B cell (primary cell): ENCODE measurements at places on chromosomes 2 and 18.

GRCh38 chr2:132268977-132269523, 107.3 kb upstream of the ANKRD30BL start:
- H3K27me3 ChIP-seq = no peaks in the 10 kb centered on the region
- H3K36me3 ChIP-seq = no peaks in the 10 kb centered on the region
- no peak overlapping the region for H3K4me3 ChIP-seq
- DNase-seq = no peak
- H3K4me1 ChIP-seq = peaks cover 14% of the 10 kb centered on the region
- H3K27ac ChIP-seq = no peak overlapping the region

DNA sequence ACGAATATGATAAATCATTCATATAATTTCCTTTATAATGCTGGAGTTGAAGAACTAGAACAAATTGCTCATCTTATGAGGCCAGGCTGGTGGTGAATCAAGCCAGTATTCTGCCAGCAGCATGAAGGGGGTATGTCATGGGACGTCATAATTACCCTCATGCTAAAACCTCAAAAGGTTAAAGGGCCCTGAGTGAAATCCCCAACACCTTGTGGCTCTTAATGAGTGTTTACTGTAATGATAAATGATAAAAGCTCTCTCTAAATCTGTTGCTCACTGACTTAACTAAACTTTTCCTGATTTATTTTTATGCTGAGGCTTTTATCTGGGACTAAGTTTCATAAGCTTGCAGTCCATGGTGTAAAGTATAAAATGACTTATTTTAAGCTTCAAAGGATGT, 18.3 kb upstream of the NEDD4L start:
- peaks cover 6% of the 10 kb centered on the region for H3K27me3 ChIP-seq
- no peaks in the 10 kb centered on the region for H3K36me3 ChIP-seq
- DNase-seq = no peak
- H3K27ac ChIP-seq = no peak overlapping the region
- H3K4me1 ChIP-seq = no peaks in the 10 kb centered on the region
- no peak overlapping the region for H3K4me3 ChIP-seq

DNA sequence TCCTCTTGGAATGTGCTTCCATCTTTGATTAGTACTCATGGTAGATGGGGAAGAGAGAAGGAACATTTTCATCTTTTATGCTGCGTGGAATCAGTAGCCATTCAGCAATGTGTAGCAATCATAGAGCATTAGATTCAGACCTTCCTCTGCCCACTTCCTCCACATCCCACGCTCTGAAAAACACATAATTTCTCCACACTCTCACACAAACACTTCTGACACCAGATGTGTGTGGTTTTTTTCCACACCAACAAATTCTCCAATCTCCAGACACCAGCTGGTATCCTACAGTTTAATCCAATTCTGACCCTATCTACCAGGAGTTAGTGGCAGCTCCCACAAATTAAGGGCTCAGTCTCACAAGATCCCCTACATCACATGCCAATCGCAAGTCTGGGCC, 103.3 kb downstream of the AOX1 start:
- H3K27ac ChIP-seq = no peak overlapping the region
- H3K27me3 ChIP-seq = no peaks in the 10 kb centered on the region
- no peak overlapping the region for H3K4me3 ChIP-seq
- peaks cover 2% of the 10 kb centered on the region for H3K4me1 ChIP-seq
- H3K36me3 ChIP-seq = no peaks in the 10 kb centered on the region
- no peak for DNase-seq

DNA sequence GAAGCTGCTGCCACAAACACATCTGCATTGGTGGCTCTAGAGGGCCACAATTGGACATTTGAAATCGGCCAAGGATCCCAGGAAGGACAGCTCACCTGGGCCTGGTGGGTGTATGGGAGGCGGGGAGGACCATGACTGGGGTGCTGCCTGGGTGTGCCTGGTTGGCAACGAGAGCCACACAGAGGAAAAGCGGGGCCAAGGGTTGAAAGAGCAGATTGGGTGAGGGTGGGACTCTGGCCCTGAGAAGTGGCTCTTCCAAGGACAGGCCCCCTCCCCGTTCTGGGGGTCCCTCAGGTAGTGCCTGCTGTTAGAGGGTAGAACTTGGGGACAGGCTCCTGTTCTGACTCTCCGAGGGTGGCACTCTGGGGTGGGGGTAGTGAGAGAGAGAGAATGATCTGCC, 102.9 kb downstream of the CLIP4 start:
- DNase-seq = no peak
- no peaks in the 10 kb centered on the region for H3K4me1 ChIP-seq
- no peak overlapping the region for H3K4me3 ChIP-seq
- H3K27ac ChIP-seq = no peak overlapping the region
- H3K36me3 ChIP-seq = no peaks in the 10 kb centered on the region

- DNase-seq = no peak
- H3K4me1 ChIP-seq = no peaks in the 10 kb centered on the region
- H3K27ac ChIP-seq = no peak overlapping the region
- H3K4me3 ChIP-seq = no peak overlapping the region
- no peaks in the 10 kb centered on the region for H3K36me3 ChIP-seq
These were observed 145.6 kb downstream of the AGAP1 start for GRCh38 chr2:235639428-235639773.

DNA sequence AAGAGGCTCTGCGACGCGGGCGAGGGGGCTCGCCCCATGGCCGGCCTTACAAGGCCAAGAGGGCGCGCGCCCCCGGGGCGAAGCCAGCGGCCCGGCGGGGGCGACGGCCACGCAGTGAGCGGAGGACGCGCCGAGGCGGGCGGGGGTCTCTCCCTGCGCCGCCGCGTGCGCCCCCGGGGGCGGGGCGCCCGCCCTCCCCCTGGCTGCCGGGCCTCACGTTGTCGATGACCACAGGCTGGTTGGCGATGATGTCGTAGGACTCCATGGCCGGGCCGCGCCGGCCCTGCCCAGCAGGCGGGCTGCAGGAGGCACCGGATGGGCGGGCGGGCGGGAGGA, 250 bp downstream of the ACTR1B start:
- H3K36me3 ChIP-seq = peaks cover 13% of the 10 kb centered on the region
- H3K4me1 ChIP-seq = peaks cover 31% of the 10 kb centered on the region
- no peaks in the 10 kb centered on the region for H3K27me3 ChIP-seq
- peak; percentile 78 for DNase-seq

DNA sequence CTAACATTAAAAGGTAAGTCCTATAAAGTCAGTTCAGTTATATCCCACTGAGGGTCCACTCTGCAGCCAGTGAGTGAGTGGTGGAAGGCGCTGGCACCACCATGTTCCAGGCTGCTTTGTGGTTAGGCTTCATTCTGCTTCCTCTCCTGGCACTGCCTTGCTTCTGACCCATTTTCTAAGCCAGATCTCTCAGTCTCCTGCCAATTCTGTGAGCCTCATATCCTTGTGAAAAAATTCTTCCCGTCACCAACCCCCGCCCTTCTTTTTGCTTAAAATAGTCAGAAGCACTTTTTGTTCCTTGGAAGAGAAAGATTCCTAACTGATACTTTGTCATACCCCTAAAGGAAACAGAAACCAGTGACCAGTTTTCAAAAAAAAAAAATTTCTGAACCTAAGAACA, 139.8 kb upstream of the NCK2 start:
- no peak overlapping the region for H3K4me3 ChIP-seq
- H3K27ac ChIP-seq = no peak overlapping the region
- DNase-seq = no peak
- no peaks in the 10 kb centered on the region for H3K27me3 ChIP-seq
- H3K36me3 ChIP-seq = no peaks in the 10 kb centered on the region
